NCI-H1048 (cell line): ENCODE measurements at places on chromosomes 1 and 21.

DNA sequence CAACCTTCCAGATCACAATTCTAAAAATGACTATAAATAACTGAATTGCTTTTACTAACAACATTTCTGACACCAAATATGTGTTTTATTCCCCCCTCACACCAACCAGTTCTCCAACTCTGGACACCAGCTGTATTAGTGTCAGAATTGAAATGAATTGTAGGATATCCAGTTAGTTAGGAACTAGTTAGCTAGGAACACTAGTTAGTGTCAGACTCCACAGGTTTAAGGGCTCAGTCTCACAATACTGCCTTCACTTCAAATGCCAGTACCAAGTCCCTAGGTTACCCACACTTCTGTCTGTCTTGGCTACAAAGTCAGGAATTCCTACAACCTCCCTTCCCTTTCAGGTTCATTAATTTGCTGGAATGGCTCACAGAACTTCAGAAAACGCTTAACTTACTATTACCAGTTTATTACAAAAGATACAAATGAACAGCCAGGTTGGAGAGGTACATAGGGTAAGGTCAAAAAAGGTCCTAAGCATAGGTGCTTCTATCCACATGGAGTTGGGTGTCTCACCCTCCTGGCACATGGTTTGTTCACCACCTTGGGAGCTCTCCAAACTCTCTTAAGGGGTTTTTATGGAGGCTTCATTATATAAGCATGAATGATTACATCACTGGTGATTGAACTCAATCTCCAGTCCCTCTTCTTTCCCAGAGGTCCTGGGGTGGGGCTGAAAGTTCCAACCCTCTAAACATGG, 4.2 kb downstream of the STXBP3 start:
- DNase-seq: no peak

DNA sequence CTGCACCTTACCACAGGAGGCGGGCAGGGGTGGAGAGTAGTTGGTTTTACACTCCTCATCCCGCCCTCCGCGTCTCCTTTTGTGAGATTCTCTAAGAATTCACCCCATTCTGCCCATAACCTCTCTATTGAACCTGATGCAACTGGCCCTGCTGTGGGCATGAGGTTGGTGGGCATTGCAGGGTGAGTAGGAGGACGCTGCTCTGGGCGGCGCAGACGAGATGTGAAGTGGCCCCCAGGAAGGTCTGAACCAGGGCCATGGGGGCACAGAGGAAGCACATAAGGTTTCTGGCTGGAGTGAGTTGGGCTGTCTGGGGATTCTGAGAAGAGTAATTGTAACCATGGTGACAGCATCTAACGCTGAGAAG, 8.8 kb downstream of the PADI1 start:
- DNase-seq: no peak

- no peak for DNase-seq
Measured at GRCh38 chr21:15444118-15444960, 285.4 kb upstream of the USP25 start.

DNA sequence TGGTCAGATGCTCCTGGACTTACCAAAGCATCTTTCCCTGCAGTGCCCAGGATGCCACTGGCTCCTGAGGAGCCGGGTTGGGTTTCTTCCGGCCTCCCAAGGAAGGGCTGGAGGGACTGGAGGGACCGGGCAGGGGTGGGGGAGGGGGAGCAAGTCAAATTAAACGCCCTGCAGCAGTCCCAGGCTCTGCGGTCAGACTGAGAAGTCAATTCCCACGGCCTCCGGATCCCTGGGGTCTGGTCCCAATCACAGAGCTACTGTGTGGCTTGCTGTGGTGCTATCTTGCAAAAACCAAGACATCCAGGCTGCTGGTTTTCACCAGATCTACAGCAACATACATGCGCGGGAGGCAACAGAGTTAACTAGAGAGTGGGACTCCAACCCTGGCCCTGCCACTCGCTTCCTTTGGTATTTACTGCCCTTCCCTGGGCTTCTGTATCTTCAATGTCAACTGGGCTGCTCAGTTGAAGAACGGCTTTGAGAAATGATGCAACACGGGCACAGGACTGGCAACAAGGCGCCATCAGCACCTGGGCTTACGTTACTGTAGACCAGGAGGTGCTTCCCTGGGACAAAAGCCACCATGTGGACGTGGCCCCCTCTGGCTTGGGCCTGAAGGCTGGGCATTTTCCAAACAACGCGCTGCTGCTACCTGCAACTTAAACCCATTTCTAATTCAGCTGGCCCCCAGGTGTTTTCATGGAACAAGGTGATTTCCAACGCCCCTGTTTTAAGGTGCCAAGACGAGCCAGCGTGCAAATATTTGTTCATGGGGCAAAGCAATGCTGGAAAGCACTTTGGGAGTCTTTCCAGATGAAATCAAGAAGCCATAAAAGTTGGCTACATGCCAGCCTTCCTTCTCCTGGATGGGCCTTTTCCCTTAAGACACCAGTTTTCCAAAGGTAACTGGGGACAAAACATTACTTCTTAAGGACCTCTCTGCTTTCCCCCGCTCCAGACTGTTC, 11.5 kb downstream of the RCC2 start:
- DNase-seq: no peak

- DNase-seq: no peak
Measured at GRCh38 chr1:100343897-100344296, 8.4 kb upstream of the CDC14A start.

- DNase-seq: no peak
Measured at GRCh38 chr1:84758968-84759491, 68.8 kb upstream of the SSX2IP start.

GRCh38 chr21:34877485-34878128, 171.5 kb downstream of the RUNX1 start:
- DNase-seq: peak; percentile 8

DNA sequence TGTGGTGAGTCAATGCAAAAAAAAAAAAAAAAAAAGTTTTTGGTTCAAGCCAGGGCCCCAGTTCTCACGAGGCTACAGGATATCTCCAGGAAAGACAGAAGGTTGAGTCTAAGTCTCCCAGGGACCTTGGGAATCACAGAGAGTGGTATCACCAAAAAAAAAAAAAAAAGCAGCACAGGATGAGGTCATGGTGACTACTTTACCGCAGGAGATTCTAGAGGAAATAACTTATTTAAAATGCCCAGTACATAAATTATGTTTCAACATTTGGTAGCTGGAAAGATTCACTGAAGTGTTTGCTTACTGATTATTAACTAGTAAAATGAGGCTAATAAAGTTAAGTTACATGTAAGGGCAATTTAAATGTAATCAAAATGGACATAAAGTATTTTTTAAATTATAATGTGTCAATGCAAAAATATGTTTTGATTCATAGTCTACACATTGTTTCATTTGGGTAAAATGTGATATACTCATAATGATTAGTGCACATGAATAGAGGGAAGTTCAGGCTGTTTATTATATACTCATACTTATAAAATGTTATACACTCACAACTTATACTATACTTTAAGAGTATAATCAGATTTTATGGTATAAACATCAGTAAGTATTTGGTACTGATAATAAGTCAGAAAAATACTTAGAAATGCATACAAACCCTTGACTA, 84.1 kb downstream of the PLPPR5 start:
- no peak for DNase-seq

- no peak for DNase-seq
Measured at GRCh38 chr1:41783189-41783639, 135.5 kb downstream of the HIVEP3 start.

DNA sequence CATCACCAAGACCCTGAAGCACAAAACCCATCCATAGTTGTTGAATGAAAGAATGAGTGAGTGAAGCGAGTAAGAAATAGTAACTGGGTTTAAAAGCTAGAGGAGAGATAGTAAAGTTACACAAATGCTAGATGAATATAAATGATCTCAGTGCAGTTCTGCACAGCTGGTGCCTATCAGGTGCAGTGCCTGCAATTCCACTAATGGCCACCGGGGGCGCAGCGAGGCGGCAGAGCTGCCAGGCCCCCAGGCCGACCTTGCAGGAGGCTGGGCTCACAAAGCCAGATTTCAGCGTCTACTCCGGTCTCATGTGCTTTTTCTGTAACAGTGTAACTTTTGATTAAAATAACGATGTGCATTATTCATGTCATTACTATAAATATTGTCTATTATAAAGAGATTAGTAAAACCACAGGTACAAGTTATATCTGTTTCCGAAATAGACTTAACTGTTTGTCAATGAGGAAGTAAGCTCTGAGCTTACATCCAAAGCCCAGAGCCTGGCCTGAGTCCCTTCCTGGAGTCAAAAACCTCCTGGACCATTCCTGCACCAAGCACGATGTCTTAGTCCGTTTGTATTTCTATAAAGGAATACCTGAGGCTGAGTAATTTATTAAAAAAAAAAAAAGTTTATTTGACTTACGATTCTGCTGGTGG, 477.6 kb downstream of the NPHP4 start:
- no peak for DNase-seq

- no peak for DNase-seq
Measured at GRCh38 chr1:59188413-59189213, 108.3 kb upstream of the FGGY start.

GRCh38 chr21:32099812-32100416, 178.9 kb downstream of the MIS18A start:
- no peak for DNase-seq

DNA sequence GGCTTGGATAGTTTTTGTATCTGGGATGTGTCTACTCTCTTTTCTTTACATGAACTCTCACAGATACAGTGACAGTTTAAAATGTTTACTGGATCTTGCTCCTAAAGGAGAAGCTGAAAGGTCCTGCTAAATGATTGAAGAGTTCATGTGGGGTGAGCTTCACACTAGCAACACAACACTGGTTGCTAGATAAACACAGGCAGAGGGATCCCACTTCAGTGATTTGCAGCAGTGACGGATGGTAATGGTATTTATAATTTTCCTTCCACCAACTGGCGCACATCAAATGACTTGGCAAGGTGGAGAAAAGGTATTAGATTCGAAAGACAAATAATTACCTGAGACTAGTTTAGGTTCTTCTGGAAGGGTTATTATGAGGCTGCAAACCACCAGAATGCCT, 270.2 kb downstream of the TBX15 start:
- DNase-seq: no peak

DNA sequence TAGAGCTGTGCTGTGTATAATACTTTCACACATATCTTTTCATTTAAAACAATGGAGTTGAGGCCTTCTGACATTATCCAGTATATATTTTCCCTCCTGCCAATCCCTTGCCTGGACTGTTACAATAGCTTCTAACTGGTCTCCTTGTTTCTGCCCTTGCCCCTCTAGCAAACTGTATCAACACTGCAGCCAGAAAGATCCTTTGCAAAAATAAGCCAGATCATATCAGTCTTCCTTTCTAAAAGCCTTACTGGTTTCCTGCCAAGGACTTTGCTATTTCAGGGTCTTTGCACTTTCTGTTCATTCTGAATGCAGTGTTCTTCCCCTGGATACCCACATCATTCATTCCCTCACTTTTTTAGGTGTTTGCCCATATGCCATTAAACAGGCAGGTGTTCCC, 370.1 kb downstream of the PTBP2 start:
- no peak for DNase-seq

DNA sequence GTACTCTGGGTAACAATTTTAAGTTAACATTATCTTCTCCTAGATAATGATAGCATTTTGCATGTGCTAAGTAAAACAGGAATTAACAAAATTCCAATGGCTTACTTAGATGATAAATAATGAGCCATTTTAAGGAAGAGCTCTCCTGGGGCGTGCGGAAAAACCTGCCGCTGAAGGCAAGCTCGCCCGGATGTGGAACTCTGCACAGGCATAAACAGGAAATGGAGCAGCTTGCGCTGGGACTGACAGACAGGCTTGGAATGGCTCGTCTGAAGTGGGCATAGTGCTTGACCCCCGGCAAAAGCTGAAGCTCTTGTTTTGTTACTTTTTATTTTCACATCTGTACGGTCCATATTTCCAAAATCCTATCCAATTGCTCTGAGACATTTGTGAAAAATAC, 169.2 kb downstream of the ZNF281 start:
- no peak for DNase-seq

GRCh38 chr1:214506972-214507431, 44.4 kb downstream of the PTPN14 start:
- peak; percentile 36 for DNase-seq

DNA sequence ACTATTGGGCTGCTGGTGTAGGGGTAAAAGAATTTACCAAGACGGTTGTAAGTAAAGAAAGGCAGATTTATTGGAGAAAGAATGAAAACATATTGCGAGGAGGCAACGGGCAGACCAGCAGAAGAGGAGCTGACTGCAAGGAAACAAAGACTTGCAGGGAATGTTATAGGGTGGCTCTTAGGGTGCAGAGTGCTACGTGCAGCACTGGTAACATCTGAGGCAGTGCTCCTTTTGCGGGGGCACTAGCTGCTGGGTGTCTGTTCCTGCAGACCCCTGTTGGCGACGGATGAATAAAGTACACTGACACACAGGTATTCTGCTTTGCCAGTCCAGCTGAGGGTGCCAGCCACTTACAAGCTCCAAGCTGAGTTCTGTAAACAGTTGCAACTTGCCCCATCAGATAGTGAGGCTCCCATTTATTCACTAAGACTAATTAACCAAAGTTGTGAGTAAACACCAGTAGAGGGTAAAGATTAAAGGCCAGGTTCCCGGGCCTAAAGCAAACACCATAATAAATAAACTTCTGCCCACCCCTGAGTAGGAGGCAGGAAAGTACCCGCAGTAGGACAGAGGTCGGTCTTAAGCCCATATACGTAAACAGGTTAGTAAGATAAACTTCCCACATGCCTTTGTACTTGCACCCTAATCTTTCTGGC, 140.2 kb upstream of the KCNK1 start:
- no peak for DNase-seq

- no peak for DNase-seq
Measured at GRCh38 chr1:2594001-2594640, 7.5 kb downstream of the PRXL2B start.

DNA sequence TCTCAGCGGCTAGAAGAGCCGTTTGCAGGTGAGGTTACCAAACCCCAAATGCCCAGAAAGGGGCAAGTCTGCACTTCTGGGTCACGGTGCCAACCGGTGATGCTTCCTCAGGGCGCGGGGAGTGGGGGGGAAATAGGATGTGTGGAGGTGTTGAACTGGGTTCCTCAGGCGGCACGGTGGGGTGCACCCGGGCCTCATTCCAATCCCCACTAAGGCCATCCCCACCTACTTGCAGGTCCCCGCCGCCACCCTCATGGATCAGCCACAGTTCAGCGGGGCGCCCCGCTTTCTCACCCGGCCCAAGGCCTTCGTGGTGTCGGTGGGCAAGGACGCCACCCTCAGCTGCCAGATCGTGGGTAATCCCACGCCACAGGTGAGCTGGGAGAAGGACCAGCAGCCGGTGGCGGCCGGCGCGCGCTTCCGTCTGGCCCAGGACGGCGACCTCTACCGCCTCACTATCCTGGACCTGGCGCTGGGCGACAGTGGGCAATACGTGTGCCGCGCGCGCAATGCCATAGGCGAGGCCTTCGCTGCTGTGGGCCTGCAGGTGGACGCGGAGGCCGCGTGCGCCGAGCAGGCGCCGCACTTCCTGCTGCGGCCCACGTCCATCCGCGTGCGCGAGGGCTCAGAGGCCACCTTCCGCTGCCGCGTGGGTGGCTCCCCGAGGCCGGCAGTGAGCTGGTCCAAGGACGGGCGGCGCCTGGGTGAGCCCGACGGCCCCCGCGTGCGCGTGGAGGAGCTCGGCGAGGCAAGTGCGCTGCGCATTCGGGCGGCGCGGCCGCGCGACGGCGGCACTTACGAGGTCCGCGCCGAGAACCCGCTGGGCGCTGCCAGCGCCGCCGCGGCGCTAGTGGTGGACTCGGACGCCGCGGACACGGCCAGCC, 3.9 kb downstream of the OBSCN start:
- DNase-seq: no peak

- no peak for DNase-seq
Measured at GRCh38 chr1:154445040-154445472, 39.9 kb downstream of the IL6R start.
